NCI-H460 (cell line): ENCODE measurements at places on chromosomes 12 and 14.
A peak's percentile ranks its signal among the peaks of the same experiment; 100 is the strongest.

DNA sequence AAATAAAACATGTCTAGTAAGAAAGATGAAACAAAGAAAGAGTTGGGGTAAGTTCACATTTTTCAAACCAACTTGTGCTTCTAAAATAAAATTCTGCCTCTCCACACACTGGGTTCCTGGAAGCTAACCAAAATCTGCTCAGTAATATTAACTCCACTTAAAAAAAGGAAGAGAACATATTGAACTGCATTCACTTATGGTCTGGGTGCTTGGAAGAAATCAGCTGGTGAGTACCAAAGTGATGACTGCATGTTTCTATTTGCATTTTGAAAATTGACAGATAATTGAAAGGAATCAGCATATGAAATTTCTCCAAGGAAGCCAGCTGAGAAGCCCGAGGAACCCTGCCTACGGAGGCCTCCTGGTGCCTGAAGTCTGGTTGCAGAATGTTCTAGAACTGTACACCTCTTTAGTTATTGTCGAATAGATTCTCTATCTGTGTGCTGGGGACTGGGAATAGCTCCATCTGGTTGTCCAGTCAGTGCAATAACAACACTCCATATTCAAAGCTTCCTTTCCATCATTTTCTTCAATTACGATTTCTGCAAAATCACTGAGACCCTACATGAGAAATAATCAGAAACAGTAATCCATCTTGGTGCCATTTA lies 836.1 kb downstream of the VRK1 start:
- DNase-seq = no peak

DNA sequence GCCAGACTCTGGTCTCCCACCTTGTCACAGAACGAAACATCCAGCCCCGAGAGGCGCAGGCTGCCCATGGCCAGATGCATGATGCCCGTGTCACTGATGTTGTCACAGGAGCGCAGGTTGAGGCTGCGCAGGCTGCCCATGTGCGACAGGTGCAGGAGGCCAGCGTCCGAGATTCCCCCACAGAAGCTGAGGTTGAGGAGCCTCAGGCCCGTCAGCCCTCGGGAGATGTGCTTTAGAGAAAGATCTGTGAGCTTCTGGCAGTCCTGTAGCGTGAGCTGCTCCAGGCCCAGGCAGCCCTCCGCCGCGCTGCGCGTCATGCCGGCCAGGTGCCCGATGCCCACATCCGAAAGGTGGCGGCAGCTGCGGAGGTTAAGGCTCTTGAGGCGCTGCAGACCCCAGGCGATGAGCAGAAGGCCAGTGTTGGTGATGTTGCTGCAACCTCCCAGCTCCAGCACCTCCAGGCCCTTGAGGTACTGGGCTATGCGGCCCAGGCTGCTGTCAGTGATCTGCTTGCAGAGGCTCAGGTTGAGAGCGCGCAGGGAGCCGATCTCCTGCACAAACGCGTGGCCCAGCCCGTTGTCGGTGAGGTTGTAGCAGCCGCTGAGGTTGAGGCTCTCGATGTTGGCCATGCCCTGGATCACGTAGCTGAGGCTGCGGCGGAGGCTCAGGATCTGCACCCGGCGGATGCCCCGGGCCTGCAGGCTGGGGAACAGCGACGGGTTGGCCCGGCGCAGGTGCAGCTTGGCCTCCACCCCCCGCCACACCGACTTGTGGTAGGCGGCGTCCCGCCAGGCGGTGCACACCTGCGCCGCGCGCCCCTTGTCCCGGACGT lies 991 bp downstream of the FBXL14 start:
- no peak for DNase-seq

GRCh38 chr12:123519141-123520001 lies 14.1 kb downstream of the RILPL1 start:
- no peak for DNase-seq

DNA sequence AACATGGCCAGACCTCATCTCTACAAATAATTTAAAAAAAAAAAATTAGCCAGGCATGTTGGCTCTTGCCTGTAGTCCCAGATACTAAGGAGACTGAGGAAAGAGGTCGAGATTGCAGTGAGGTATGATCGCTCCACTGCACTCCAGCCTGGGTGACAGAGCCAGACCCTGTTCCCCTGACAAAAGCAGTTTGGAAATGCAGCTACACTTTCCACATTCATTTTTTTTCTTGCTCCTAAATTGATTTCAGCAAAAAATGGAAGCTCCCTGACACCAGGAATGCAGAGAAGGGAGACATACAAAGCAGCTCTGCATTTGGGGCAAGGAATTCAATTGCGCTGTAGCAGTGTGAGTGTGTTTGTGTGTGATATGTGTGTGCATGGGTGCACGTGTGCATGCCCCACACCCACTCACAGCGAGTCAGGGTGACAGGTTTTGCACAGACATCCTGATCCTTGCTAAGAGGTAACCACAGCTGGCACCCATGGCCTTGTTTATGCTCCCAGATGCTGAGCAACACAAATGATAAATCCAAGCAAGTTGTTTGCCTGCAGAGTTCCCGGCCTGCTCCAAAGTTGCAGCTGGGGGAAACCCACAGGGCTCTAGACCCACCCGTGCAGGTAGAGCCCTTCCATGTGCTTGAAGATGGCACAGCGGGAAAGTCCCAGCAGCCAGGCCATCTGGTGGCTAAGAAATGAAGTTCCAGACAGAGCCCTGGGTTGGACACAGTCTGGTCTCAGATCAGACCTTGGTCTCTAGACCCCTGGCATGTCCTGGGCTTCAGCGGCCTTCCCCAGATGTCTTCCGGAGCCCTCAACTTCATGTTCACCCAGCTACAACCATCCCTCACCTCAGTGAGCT lies 25.9 kb upstream of the BDKRB2 start:
- no peak for DNase-seq

GRCh38 chr12:11862798-11863197 lies 207.9 kb upstream of the BCL2L14 start:
- DNase-seq = no peak

DNA sequence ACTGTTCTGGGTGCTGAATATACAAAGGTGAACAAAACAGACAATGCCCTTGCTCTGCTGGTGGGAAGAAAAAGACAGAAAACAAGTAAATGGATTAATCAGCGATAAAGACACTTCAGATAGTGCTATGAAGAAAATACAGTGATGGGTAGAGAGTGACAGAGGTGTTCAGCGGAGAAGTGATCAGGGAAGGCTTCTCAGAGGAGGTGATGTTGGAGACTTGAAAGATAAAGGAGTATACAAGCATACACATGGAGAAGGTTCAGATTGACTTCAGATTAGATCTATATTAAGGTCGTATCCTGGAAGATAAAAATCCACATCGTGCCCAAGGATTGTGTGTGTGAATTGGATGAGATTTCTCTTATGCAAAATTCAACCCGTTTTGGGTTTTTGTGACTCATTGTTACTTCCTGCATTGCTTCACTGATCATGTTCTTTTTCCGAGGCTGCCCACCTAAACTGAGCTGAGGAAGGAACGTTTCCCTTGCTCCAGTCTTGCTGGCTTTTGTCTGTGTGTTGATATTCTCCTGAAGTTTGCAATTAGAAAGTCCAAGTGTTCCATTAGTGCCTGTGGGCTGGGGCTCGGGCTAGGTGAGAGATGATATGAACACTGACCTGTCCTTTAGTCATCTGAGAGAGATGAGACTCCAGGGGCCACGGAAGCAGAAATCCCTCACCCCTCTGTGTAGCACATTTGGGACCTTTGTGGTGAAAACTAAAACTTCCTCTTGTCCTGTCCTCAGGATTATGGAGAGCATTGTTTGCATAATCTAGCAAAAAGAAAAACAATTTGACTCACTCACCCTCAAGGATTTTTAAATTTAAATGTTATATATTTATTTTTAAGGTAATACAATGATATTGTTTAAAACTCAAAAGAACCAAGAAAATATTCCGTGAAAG lies 27.6 kb downstream of the PLXNC1 start:
- no peak for DNase-seq

DNA sequence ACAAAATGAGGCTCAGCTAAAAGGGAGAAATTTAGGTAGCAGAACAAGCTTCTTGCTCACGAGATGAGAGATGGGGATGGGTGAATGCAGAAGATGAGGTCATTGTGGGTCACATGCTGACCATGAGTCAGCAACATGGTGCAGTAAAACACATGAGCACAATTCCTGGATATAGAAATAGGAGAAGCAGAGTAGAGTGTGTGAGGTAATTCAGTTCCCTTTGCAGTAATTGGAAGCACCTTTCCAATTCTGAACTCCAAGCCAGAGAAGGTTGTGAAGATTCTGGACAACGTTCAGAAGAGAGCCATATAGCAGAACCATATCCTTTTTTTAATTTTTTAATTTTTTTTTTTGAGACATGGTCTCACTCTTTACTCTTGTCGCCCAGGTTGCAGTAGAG lies 62.0 kb upstream of the LMNTD1 start:
- no peak for DNase-seq

GRCh38 chr12:117124421-117125271 lies 25.4 kb upstream of the TESC start:
- no peak for DNase-seq

GRCh38 chr14:88960496-88960895 lies 136.0 kb downstream of the TTC8 start:
- DNase-seq = no peak

- DNase-seq = no peak
These were observed 2.8 kb downstream of the DYRK4 start for GRCh38 chr12:4564818-4565217.

- DNase-seq = no peak
These were observed at the start of gene NTF3 for GRCh38 chr12:5432011-5432400. NTF3 (plus strand) TSS chr12:5432108; CDS start chr12:5432325, 217 bp downstream.

DNA sequence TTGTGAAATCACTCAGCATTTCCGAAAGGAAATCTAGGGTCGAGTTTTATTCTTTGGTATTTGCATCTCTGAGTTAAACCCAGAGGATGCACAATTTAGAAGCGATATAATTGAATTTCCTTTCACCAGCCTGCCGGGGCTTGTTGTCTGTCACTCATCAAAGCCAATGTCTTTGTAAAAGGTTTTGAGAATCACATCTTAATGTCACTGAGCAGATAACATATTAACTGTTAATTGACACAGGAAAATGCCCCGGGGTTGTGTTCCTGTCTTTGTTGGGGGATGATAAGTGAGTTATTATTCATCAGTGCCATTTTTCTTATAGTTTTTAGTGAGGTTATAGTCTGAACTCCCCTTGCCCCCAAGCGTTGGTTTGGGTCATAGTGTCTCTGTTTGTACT lies 73.4 kb downstream of the DUSP6 start:
- DNase-seq = no peak

GRCh38 chr12:50403001-50403440 lies 2.3 kb downstream of the LARP4 start:
- DNase-seq = no peak

DNA sequence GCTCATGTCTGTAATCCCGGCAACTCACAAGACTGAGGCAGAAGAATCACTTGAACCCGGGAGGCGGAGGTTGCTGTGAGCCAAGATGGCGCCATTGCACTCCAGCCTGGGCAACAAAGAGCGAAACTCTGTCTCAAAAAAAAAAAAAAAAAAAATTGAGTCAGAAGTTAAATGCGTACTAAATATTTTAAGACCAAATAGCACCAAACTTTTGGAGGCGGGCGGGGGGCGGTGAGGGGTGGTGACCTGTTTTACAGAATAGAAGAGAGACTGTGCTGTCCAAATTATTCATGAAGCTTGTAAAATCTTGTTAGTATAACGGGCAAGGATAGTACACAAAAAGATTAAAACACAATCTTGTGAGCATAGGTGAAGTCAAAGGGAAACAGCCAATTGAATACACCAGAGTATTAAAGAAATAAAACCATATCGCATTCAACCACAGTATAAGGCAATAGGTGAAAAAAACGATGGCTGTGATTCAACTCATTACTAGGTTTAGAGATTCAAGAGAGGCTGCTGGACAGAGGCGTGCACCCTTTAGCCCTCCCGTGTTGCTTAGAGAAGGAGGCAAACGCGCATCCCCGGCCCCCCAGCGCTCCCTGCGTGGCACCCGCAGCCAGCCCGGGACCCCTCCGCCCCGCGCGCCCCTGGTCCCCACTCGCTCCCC lies 571 bp downstream of the ZNF891 start:
- DNase-seq = no peak

DNA sequence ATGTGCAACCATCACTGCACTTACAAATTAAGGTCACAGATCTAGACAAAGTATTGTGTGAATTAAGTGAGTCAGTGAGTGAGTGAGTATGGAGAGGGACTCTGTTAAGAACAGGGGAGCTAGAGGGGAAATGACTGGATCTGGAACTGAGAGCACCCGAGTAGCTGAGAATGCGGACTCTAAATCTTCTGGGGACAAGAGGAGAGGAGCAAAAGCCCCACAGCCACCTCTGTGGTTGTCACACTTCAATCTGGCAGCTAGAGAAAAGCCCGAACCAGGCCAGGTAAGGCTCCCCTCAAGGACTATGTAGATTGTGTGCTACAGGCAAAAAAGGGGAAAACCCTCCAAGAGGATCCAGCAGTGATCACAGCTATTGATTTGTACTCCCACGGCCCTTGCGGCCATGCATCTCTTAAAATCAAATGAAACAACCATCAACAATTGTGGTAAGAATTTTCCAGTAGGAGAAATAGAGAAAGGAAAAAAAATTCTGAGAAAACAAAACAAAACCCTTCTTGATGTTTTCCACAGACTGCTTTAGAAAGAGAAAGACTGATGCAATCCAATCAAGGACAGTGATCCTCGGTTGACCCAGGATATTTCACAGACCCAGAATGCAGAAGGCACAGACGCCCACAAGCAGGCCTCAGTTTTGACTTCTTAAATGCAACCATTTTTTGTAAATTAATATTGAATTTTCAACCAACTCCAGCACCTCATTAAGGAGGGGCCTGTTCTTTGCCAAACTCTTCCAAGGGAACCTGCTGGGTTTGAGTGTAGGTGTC lies 109.6 kb downstream of the SLC38A6 start:
- peak; percentile 14 for DNase-seq

DNA sequence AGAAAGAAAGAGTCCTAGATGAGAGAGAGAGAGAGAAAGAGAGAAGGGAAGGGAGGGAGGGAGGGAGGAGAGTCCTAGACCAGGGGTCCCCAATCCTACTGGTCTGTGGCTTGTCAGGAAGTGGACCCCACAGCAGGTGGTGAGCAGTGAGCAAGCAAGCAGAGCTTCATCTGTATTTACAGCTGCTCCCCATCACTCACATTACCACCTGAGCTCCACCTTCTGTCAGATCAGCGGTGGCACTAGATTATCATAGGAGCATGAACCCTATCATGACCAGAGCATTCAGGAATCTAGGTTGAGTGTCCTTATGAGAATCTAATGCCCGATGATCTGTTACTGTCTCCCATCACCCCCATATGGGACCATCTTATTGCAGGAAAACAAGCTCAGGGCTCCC lies 39.2 kb upstream of the AMN1 start:
- no peak for DNase-seq

- no peak for DNase-seq
These were observed 68.2 kb downstream of the FRMD6 start for GRCh38 chr14:51719955-51720354.
